Stimulated activated CD4-positive, alpha-beta T cell treated with anti-CD3 and anti-CD28 coated beads, Interleukin-1b, Interleukin-23, amount 100 ng/mL, for 1 hour (primary cell): ENCODE measurements at places on chromosomes 1 and 21.

GRCh38 chr1:169682071-169682470, 29.3 kb downstream of the SELL start:
- no peak for DNase-seq

GRCh38 chr1:17673329-17674072, 81.6 kb upstream of the ACTL8 start:
- DNase-seq: no peak

- no peak for DNase-seq
These were observed 415.0 kb upstream of the VAMP3 start for GRCh38 chr1:7356079-7356478.

DNA sequence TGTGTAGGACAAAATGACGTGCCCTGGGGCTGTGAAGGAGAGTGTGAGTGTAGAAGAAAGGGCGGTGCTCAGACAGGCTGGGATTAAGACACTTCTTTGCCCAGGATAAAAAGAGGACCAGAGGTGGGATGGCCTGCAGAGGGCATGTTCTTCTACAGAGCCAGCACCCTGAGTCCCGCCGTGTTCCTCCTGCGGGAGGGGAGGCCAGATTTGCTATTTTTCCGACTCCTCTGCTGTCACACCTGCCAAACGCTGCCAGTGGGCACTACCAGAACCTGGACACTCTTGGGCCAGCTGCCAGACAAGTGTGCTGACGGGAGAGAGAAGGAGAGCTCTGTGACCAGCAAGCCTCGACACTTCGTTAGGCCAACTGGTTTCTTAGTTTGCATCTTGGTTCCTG, 206.4 kb downstream of the PLD5 start:
- DNase-seq: no peak

GRCh38 chr1:28036431-28036830, 52.0 kb downstream of the EYA3 start:
- no peak for DNase-seq

DNA sequence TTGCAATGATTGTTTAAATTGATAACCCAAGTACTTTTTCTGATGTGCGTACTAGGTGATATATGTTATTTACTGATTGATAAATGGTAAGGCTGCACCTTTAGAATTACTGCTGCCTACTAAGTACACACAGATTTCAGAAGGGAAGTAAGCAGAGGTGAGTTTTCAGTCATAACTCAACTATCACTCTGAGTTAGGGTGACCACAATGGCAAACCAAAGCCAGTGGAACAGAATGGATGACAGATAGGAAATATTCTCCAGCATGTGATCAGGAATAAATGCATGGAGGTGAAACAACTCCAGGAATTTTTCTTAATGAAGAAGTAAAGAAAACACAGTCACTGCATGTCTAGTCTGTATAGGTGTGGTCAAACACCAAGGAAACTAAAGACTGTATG, 7.5 kb upstream of the KCNJ15 start:
- DNase-seq: no peak

GRCh38 chr21:31983120-31983519, 110.3 kb downstream of the HUNK start:
- DNase-seq: no peak

GRCh38 chr1:221878134-221878533, 136.2 kb upstream of the DUSP10 start:
- no peak for DNase-seq

- DNase-seq: no peak
These were observed 50.1 kb downstream of the PBX1 start for GRCh38 chr1:164609089-164609488.

DNA sequence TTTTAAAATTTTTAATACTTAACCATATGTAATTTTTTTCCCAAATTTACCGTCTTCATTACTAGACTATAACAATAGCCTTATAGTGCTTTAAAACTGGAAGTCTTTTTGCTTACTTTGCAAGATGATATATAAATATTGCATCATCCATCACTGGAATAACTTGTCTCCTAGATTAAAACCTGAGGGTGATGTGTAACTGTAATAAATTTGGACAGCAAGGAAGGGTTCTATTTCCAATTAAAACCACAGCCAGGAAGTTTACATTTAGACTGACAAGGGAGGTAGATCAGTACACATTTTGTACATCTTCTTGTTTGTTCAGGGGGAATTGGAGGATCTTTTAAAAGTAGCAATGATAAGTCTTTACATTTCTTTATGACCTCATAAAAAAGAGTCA, 21.9 kb downstream of the NTNG1 start:
- DNase-seq: no peak

DNA sequence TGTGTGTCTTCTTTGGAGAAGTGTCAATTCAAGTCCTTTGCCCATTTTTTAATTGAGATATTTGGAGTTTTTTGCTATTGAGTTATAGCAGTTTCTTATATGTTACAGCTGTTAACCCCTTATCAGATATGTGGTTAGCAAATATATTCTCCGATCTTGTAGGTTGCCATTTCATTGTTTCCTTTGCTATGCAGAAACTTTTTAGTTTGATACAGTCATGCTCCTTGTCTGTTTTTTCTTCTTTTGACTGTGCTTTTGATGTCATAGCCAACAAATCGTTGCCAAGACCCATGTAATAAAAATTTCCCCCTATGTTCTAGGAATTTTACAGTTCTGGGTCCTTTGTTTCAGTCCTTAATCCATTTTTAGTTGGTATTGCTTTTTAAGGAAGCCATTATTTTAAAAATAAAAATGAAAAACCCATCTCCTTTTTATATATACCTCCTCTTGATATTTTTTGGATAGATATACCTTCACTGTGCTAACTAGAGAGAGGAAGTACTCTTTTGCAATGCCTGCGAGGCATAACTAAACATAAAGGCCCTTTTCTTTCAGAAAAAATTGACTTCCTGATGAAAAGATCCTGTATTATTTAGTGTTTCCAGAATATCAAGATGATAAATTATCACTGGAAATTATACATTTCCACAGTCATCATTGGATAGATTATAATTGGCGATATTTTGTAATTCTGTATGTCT, 127.8 kb downstream of the HS2ST1 start:
- no peak for DNase-seq

DNA sequence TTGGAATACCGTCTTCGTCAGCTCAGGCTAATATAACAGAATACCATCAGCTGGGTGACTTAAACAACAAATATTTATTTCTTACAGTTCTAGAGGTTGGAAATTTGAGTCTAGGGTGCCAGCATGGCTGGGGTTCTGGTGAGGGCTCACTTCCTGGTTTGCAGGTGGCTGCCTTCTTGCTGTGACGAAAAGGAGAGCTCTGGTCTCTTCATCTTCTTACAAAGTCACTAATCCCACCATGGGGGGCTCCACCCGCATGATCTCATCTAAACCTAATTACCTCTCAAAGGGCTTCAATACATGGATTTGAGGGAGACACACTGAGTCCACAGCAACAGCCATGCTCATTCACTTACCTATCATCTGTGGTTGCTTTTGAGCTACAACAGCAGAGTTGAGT, 78.3 kb downstream of the PSMG1 start:
- no peak for DNase-seq

DNA sequence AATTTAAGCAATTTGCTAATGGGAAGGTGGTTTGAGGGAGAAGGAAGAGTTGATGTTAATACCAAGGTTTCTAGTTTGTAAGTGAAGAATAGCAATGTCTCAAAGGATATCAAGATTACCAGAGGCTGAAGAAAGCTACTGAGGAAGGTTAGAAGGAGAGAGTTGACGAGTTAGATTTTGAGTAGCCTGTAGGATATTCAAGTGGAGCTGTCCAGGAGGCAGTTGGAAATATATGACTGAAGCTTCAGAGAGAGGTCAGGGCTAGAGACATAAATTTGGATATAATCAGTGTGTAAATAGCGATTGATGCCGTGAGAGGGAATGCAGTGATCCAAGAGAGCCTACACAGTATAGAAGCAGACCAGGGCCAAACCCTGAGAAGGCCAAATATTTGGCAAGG, 48.4 kb downstream of the PBX1 start:
- DNase-seq: no peak

DNA sequence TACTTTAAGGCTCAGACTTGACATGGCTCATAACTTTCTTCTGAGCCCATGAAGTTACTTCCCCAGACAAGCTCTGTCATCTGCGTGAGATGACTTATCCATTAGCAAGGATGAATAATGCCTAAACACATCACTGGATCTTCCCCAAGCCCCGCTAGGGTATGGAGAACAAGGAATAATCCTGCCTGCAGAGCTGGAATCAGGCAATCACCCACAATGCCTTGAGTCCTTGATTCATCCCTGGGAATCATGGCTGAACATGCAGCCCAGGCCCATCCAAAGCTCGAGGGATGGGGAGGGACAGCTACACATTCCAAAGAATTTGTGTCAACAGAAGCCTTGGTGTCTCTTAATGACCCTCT, 131.7 kb downstream of the PSMG1 start:
- DNase-seq: no peak

DNA sequence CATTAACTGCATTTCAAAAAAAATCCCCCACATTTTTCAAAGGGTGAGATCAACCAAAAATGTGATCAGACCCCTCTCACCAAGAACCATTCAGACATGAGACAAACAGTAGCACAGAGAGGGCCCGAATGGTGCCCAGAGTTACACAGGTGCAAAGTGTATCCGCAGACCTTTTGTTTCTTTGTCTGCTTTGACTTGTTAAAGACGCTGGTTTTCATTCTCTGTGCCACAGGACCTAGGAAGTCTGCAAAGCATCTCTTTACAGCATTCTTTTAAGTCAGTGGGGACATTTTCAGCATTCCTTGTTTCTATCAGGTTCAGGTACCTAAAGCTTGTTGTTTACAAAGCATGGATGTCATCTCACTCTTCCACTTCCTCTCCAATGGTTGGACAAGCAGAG, 87.2 kb upstream of the MAP1LC3C start:
- no peak for DNase-seq

DNA sequence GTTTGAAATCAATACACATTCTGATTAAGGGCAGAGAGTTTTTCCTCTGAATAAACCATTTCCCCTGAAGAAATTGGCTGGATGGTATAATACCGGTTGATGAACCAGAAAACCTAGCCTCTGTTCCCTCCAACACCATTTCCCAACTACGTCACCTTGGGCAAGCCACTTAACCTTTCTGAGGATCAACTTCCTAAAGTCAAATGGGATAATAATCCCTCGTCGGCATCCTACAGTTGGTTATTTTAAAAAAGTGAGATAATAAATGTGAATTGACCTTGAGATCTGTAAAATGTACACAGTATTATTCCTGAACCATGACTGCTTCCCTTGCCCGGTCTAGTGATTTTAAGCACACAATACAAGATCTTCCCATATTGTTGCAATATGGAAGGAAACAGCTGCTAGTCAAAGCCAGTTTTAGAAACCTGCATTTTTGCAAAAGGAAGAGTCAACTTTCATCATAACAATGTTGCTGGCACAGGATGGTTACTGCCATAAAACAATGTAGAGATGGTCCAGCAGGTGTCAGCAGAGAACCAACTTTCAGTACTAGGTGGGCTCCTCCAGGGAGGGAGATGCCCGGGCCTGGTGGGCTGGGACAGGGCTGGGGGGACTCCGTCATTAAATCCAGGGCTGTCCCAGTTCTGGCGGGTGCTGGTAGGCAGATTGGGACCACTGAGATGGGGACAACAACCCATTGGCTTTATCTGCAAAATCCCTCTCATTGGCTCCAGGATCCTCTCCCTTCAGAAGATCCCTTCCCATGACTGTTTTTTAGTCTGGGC, 5.2 kb upstream of the HLX start:
- DNase-seq: no peak

DNA sequence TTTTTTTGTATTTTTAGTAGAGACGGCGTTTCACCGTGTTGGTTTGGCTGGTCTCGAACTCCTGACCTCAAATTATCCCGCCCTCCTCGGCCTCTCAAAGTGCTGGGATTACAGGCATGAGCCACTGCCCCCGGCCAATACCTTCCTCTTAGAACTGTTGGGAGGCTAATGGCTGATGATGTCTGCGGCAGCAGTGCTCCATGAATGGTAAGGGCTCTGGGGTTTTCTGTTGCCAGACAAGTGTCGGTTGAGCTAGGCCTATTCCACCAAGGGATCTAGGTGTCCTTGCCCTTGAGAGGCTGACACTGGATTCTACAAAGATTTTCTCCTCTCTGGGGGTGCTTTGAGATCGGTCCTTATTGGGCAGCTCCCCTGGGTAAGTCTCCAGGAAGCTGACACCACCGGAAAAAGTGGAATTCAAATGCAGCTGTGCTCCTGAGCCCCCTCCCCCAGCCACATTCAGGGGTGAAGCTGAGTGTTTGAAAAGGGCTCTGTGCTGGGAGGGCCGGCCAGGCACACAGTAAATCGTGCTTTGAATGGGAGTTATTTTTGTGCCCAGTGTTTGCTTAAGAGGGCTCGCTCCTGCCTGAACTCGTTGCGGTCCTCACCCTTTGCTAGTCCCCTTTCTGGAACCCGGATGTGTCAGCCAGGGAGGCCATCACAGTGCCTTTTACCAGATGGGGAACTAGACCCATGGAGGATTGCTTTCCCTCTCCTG, 5.2 kb downstream of the SOX13 start:
- DNase-seq: no peak

DNA sequence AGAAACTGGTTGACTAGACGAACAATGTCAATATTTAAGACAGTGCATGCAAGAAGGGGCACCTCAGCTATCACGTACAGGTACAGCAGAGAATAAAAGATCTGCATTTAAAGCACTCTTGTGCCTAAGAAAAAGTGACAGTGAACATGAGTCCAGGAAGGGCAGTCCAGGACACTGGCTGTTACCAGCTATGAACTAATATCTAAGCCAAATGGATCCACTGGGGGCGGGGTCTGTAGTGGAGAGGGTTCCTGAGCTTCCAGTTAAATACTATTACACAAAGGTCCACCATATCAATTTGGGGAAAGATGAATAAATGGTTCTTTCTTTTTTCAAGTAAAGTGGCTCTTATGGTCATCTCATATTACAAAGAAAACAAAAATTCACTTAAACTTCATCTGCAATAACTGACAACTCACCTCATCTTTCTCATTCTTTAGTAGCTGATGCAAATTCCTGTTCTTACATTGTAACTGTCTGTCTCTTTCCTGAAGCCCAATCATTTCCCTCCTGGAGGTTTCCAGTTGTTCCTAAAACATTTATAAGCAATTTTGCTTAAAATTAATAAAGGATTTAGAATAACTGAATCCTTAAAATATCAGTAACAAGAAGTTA, 24.5 kb downstream of the SSX2IP start:
- no peak for DNase-seq

- no peak for DNase-seq
These were observed 10.9 kb downstream of the NRDC start for GRCh38 chr1:51867479-51868232.

DNA sequence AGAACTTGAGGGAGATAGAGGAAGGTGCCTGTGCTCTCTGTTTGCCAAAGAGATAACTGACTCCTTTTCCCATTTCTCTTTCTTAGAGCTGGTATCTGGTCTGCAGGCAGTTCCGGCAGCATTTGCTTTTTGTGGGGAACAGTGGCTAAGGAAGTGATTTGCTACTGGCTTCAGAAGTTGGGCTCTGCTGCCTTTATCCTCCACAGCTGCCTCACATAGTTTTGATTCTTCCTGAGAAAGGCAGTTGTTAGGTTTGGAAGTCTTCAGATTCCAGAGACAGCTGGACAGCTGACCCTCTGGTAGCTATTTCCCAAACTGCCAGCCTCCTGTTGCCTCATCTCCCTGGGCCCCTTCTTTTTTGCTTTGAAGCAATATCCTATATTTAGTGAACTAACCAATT, 62.6 kb upstream of the MACF1 start:
- no peak for DNase-seq
